Upper lobe of right lung (tissue), 1 donor: ENCODE measurements at places on chromosomes 2 and 18. TPM values are rescaled to one million over a fixed set of nuclear protein-coding genes. Genes with fewer than 3 reads are reported as not detected.

- no peak for DNase-seq
These were observed 239.0 kb downstream of the ZNF521 start for GRCh38 chr18:25112821-25113434.

- no peak for DNase-seq
These were observed 27.5 kb downstream of the SLC14A2 start for GRCh38 chr18:45642802-45643201.

DNA sequence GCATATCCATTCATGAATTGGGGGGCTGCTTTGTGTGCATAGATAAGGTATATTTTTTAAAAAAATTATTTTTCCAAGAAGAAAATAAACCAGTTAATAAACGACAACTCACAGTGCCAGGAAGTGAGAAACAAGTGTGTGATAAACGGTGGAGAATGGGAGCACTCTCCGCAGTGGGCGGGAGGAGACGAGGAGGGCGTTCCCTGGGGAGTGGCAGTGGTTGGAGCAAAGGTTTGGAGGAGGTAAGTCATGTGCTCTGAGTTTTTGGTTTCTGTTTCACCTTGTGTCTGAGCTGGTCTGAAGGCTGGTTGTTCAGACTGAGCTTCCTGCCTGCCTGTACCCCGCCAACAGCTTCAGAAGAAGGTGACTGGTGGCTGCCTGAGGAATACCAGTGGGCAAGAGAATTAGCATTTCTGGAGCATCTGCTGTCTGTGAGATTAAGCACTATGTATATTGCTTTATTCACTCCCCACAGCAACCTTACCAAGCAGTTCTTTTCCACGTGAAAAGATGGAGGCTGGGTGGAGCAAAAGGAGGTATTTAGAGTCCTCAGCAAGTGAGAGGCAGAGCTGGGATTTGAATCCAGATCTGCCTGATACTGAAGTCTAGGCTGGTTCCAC lies 27.0 kb upstream of the CASP8 start:
- peak; percentile 92 for DNase-seq

DNA sequence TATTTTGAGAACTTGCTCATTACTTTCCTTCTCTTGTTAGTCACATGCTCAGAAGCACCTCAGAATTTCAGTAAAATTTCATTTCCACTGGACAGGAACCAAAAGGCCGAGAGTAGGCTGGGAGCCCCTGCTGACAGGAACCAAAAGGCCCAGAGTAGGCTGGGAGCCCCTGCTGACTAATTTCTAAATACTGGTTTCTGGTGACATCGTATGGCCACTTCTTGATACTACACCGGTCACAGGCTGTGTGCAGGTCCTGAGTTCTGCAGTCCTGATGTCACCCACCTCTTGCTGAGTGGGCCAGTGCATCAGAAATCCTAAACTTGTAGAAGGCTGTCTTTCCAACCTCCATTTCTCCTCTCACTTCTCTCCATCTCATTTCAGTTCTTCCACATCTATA lies 17.7 kb upstream of the EN1 start:
- DNase-seq = peak; percentile 46

- DNase-seq = no peak
These were observed 9.7 kb upstream of the IL1RN start for GRCh38 chr2:113117541-113118262.

- DNase-seq = no peak
These were observed 362 bp upstream of the PSTPIP2 start for GRCh38 chr18:46072376-46072867.

DNA sequence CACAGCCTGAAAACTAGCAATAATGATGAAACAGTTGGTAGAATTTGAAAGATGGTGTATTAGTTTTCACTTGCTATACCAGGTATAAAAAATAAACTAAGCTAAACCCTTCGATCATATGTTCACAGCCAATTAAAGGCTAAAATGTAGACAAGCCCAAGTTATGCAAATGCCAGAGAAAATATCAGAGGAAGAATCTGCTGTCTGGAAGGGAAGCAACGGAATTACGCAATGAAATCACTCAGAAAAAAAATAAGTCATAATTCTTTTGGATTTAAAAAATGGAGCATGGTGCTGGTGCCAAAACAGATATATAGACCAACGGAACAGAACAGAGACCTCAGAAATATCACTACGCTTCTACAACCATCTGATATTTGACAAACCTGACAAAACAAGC lies 108.3 kb downstream of the ARL4C start:
- no peak for DNase-seq

GRCh38 chr2:128545829-128546228 lies 227.2 kb upstream of the HS6ST1 start:
- DNase-seq = no peak

DNA sequence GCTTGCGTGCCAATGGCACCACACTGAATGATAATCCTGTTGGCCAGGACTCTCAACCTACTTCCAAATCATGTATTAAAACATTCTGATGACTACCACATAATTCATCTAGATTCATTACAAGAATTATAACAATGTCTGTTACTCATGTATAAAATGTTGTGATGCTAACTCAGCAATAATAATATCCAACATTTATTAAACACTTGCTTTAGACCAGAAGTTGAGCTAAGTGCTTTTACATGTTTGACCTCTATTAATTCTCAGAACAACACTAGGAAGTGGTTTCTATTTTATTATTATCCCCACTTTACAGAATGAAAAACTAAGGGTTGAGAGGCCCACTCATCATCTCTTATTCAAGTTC lies 178.4 kb downstream of the LNPK start:
- no peak for DNase-seq

- no peak for DNase-seq
These were observed 38.9 kb downstream of the ZNF516 start for GRCh38 chr18:76456018-76456750.

GRCh38 chr2:118442996-118443553 lies 354.8 kb downstream of the INSIG2 start:
- DNase-seq = no peak

- no peak for DNase-seq
These were observed 75.8 kb upstream of the TCF7L1 start for GRCh38 chr2:85057226-85057962.

DNA sequence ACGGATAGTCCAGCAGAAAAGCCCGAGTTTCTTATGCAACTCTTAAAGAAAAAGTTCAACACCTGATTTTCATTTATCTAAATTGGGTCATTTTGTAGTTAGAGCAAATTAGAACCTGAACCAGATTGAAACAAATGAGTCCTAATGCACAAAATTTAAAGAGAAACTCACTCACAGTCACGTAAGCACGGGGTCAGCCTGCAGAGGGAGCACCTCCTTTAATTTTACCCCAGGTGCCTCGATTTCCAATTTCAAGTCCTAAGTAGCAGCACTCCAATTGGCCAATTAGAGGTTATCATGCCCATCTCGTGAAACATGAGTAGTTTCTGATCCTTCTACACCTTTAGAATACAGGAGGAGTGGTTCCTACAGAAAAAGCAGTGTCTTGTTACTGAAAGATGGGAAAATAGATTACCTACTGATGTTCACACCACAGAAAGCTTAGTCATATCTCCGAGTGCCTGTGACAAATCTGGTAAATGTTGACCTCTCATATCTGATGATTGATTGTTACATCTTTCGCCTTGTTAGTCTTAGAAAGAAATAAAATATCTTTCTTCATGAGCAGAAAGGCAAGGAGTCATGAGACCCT lies 1929.8 kb upstream of the LRRTM1 start:
- no peak for DNase-seq

GRCh38 chr2:225165052-225165451 lies 122.8 kb upstream of the DOCK10 start:
- no peak for DNase-seq

The RRM2 gene
- total RNA-seq = 2.3 TPM

The KYNU gene
- total RNA-seq = 34.5 TPM

The LIPG gene
- 10.2 TPM for total RNA-seq

The C2orf80 gene
- not detected for total RNA-seq

The LOXHD1 gene
- total RNA-seq = 2.7 TPM

The CDK5R2 gene
- total RNA-seq = not detected

The PCBP1 gene
- 337 TPM for total RNA-seq

The KCNK3 gene
- total RNA-seq = 25.4 TPM

The ANKMY1 gene
- 19.3 TPM for total RNA-seq
